ENCODE measurements at places on chromosomes 5 and 9.

DNA sequence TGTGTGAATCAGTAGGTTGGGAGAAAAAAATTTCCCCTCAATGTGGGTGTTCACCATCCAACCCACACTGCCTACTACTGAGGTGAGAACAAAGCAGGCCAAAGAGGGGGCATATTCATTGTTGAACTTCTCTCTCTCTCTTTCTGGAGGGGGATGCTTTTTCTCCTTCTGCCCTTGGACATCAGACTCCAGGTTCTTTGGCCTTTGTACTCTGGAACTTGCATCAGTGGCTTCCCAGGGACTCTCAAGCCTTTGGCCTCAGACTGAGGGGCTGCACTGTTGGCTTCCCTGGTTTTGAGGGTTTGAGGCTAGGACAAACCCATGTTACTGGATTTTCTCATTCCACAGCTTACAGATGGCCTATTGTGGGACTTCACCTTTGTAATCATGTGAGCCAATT lies 417.2 kb downstream of the ELAVL2 start:
- DNase-seq: no peak

GRCh38 chr5:172830876-172831662 lies 3.0 kb upstream of the ERGIC1 start:
- DNase-seq: no peak

DNA sequence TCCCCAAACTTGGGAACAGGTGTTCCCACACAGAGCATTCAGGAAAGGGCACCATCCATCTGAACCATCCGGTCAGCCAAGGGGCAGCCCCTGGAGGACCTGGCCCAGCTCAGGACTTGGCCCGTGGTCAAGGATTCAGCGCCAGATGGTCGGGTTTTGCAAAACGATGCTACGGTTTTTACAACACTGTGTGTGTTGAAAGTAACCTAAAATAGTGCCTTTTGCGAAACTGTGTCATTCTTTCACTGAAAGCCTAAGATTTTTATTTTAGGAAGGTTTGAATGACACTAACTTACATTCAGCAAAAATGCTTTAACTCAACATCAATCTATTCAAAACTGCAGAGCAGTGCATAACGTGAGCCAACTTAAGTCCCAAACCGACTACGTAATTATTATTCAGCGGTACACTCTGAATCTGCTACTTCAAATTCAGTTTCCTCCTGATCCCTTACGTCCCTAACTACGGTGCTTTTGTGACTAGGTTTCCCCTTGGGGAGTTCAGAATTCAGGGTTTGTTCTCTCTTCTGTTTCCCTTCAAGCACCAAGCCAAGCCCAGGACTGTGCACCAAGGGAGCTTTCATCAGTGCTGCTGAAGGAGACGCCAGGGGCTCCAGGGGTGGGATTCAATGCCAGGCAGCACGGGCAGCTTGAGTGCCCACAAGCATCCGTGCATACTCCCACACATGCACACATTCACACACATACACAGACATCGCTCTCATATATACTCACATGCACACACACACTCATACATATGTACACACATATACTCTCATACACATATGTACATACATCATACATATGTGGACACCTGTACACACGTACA lies 25.8 kb downstream of the LPCAT1 start:
- DNase-seq: no peak

DNA sequence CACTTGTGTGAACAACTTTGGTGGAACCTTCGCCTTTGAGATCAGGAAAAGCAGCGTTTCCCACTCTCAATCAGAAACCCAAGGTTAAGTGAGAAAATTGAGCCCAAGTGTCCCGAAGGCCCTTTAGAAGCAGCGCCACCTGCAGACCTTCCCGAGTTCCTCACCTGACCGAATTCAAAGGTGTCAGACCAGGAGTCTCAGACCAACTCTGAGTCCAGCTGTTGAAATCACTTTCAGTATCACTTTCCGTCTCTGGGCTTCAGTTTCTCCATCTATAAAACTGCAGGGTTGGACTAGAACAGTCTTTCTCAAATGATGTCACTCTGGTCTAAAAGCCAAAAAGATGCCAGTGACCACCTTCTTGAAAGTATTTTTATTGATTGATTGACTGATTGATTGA lies 31.7 kb upstream of the GRHPR start:
- DNase-seq: peak; percentile 73

- no peak for DNase-seq
Observed at GRCh38 chr9:136936645-136937170, 7.8 kb downstream of the FBXW5 start.

GRCh38 chr5:134224888-134225779 lies 739 bp downstream of the PPP2CA start:
- peak; percentile 60 for DNase-seq

DNA sequence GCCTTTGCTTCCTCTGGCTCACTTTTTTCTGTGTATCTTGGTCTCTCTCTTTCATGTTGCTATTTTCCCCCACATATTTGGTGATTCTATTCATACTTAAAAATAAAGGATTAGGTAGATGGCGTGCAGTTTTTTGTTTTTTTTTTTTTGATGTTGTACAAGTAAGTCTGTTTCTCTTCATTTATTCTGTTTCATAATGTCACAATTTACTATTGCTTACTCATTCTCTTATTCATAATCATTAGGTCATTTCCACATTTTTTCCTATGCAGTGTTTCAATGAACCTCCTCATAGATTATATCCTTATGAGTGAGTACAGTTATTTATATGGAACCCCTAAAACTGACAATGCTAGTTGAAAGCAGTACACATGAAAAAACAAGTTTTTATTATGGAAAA lies 136.3 kb downstream of the APBA1 start:
- no peak for DNase-seq

DNA sequence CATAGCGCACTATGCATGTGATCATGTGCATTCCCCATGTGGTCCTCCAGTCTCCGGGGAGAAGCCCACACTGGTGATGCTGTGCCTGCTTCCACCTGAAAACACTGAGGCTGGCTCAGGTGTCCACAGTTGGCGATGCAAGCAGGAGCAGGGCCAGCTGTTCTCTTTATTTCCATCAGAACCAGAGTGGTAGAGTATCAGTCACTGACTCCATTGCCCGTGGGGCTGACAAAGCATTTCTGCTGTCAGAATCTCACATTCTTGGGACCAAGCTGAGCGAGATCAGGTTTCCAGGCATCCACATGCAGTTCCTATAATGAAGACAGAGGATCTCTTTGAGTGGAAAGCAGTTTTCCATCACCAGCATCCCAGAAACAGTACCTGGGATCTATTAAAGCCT lies 52.5 kb downstream of the GADD45G start:
- DNase-seq: no peak

- no peak for DNase-seq
Observed at GRCh38 chr9:32387256-32387655, 2.8 kb downstream of the ACO1 start.

GRCh38 chr9:114804505-114804904 lies 1.3 kb downstream of the TNFSF15 start:
- no peak for DNase-seq

DNA sequence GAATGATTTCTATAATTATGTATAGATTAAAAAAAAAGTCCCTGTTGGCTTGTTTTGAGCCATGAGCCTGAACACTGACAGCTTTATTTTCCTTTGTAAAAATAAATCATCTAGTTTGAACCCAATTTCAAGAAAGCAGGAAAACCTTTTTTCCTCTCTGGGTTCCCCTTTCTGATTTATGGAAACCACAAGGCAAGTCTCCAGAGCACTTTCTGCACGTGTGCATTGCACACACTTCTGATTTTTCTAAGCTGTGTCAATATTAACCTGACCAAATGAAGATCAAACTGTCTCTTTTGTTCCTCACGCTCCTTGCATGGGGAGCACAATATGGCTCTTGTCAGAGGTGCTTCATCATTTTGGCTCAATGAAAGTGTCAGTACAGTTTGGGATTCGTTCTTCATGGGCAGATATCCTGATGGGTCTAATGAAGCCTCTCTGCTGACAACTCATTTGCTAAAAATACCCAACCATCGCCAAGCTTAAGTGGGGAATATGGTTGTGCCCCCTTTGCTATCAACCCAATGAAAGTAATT lies 39.2 kb upstream of the PCA3 start:
- DNase-seq: no peak

GRCh38 chr9:135010921-135011320 lies 76.5 kb upstream of the OLFM1 start:
- no peak for DNase-seq

DNA sequence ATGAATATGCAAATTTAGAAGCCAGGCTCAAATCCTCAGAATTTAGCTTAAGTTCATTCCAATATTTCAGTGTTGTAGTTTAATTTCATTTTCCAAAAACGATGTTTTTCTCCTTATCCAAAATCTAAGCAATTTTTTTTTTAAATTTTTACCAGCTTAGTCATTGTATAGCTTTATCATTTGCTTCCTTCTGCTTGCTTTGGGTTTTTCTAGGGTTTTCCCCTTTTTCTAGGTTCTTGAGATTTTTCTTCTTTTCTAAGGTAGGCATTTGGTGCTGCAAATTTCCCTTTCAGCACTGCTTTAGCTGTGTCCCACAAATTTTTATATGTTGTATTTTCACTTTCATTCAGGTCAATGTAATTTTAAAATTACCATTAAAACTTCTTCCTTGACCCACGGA lies 34.4 kb upstream of the CCDC112 start:
- no peak for DNase-seq

- DNase-seq: no peak
Observed at GRCh38 chr9:107932046-107932445, 442.5 kb upstream of the KLF4 start.

All from GM20000 (cell line).